Breast epithelium (tissue), 4 donors: ENCODE measurements at places on chromosomes 4 and X. TPM values are rescaled to one million over a fixed set of nuclear protein-coding genes. Genes with fewer than 3 reads are reported as not detected.
A peak's percentile ranks its signal among the peaks of the same experiment; 100 is the strongest.

Gene TCP11X2
- total RNA-seq: not detected

DNA sequence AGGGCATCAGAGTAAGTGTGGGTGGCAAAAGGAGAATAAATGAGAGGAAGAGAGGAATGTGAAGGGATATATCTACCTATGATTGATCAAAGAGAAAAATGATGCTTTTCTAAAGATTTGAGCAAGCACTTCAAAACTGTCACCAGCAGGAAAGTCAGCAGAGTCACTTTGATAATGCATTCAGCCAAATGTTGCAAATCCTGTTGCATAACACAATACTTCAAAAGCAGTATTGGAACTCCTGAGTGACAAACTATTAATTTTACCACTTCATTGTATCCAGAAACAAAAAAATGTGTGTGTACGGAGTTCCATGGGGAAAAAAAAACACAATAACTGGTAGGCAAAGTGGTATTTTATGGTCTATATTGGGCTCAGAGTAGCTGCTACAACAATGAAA, 160.3 kb downstream of the EMCN start:
- DNase-seq: no peak
- H3K4me3 ChIP-seq: no peak overlapping the region
- H3K27me3 ChIP-seq: no peaks in the 10 kb centered on the region
- no peaks in the 10 kb centered on the region for H3K36me3 ChIP-seq
- no peak overlapping the region for H3K27ac ChIP-seq

Gene HTR2C
- not detected for total RNA-seq

DNA sequence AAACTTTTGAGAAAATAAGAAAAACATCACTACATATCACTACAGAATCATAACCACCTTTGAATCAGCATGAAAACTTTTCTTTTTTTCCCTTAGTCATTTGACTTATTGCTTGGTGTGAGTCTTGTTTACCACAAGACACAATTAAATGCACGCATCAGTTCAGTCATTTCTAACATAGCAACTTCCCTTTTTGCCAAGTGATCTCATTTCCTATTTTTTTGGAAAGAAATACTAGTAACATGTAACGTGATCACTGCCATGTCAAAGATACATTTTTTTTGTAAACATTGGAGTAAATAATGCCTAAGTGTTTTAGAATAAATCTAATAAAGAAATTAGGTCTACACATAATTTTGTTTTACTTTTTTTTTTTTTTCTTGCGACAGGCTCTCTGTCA, 5.1 kb upstream of the CXCL8 start:
- no peak for DNase-seq
- H3K4me1 ChIP-seq: no peaks in the 10 kb centered on the region
- no peaks in the 10 kb centered on the region for H3K36me3 ChIP-seq

Gene COL4A6
- 10.7 TPM for total RNA-seq

Gene GABRA4
- total RNA-seq: not detected

GRCh38 chrX:7614616-7615015, 228.4 kb upstream of the VCX start:
- no peaks in the 10 kb centered on the region for H3K36me3 ChIP-seq
- no peak for DNase-seq
- no peaks in the 10 kb centered on the region for H3K4me1 ChIP-seq
- no peak overlapping the region for H3K27ac ChIP-seq
- H3K27me3 ChIP-seq: peaks cover 3% of the 10 kb centered on the region

Gene NPNT
- 26.8 TPM for total RNA-seq

DNA sequence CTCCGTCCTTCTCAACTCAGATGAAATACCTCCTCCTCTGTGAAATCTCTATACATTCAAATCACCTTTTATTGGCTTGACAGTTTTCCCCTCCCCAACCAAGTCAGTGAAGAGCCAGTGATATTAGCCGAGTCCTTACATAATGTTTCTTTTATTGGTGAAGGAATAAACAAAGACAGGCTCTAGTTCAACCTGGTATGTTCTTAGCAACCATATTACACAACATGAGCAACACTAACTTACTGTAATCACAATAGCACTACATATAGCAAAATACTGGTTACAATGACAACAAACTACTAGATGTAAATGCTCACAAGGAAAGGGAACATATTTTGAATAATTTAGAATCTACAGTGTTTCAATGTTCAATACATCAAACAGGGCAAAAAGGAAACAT, 19.9 kb downstream of the DHX15 start:
- peak overlapping the region; percentile 36 for H3K27ac ChIP-seq
- H3K27me3 ChIP-seq: no peaks in the 10 kb centered on the region
- no peaks in the 10 kb centered on the region for H3K4me1 ChIP-seq
- no peak overlapping the region for H3K4me3 ChIP-seq
- no peak for DNase-seq

Gene EDA2R
- 2.2 TPM for total RNA-seq

DNA sequence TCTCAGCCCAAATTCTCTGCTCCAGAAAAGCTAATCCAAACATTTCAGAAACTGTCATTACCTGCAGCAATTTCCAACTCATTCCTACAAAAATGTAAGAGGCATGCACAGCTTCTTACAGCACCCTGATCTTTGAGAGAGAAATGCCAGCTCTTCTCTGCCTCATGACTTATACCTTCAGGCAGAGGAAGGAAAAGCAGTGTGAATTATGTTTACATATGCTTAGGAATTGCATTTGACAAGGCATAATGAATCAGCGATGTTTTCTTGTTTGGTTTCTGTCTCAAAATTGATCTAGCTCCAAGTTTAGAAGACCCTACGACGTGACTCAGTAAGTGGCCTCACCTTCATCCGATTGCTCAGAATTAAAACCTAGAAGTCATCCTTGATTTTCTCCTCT, 21.8 kb upstream of the AGA start:
- no peak overlapping the region for H3K27ac ChIP-seq
- no peaks in the 10 kb centered on the region for H3K4me1 ChIP-seq
- no peak for DNase-seq
- H3K36me3 ChIP-seq: no peaks in the 10 kb centered on the region

Gene TBC1D9
- total RNA-seq: 195 TPM

Gene LRP2BP
- total RNA-seq: 1.6 TPM

GRCh38 chr4:1974840-1975239, 33.9 kb downstream of the NELFA start:
- H3K4me3 ChIP-seq: no peak overlapping the region
- peaks cover 6% of the 10 kb centered on the region for H3K36me3 ChIP-seq
- H3K27me3 ChIP-seq: no peaks in the 10 kb centered on the region
- H3K4me1 ChIP-seq: no peaks in the 10 kb centered on the region

DNA sequence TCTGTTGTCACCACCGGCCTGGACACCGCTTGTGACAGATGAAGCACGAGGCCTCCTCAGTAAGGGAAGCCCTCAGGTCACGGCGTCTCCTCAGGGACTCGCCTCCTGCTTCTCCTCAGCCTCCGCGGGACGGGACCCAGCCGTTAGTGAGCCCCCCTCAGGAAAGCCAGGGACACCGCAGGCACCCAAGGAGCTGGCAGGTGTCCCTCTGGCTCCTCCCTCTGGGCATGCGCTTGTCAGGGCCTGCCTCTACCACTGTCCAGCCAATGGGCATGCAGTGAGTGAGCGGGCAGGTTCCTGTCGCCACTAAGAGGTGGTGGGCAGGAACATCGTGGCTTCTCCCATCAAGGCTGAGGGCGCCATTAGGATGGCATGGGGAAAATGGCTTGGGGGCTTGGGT, 23.5 kb upstream of the CT55 start:
- H3K27me3 ChIP-seq: no peaks in the 10 kb centered on the region
- H3K4me1 ChIP-seq: no peaks in the 10 kb centered on the region
- DNase-seq: no peak

DNA sequence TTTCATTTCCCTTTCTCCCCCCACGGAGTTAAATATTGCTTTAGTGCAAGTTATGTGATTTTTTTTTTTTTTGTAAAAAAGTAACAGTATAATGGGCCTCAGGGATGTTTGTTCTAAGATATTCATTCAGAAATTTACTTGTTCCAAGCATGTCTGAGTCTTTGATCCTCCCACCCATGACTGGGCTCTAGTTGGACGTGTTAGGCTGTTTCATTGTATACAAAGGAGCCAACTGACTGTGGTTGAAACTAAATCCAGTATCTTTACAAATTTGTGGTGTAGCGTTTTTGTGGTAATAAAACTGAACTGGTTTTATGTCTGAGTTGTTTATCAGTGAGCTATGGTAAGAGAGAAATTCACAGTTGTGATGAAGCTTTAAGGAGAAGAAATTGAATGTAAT, 74.1 kb downstream of the DOCK11 start:
- H3K36me3 ChIP-seq: no peaks in the 10 kb centered on the region
- no peaks in the 10 kb centered on the region for H3K27me3 ChIP-seq
- H3K4me3 ChIP-seq: no peak overlapping the region
- DNase-seq: no peak
- no peak overlapping the region for H3K27ac ChIP-seq

DNA sequence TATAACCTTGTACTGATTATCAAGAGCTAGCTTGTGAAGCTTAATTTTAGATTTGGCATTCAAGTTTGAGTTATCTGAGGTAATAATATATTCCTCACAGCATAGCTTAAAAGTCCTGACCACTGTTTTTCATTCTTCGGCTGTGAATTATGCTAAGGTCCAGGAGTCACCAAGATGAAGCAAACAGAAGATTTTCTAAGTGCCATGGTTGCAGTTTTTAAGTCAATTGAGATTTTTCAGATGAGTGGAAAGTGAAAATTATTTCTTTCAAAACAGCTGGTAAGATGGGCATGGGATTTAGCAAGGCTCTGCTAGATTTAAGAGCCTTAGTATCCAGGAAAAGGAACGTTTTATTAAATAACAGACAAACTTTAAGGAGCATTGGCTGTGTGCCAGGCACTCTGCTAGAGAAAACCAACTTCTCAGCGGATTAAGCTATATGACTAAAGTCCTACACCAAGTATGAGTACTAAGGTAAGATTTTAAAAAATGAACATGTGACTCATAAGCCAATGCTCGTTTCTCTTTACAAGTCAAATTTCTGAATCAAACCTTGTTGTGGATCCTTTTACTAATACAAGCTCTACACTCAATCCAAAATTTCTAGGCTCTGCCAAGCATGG, 149.9 kb upstream of the IL15 start:
- no peaks in the 10 kb centered on the region for H3K27me3 ChIP-seq
- no peak for DNase-seq
- H3K4me1 ChIP-seq: no peaks in the 10 kb centered on the region
- H3K4me3 ChIP-seq: no peak overlapping the region
- no peaks in the 10 kb centered on the region for H3K36me3 ChIP-seq
- H3K27ac ChIP-seq: no peak overlapping the region

Gene SLC49A3
- 14.4 TPM for total RNA-seq

- H3K27ac ChIP-seq: no peak overlapping the region
- peaks cover 5% of the 10 kb centered on the region for H3K36me3 ChIP-seq
- no peaks in the 10 kb centered on the region for H3K27me3 ChIP-seq
- DNase-seq: no peak
- no peak overlapping the region for H3K4me3 ChIP-seq
These were observed 101.5 kb downstream of the PRDM5 start for GRCh38 chr4:120821029-120821428.

Gene MGAT4D
- total RNA-seq: not detected

DNA sequence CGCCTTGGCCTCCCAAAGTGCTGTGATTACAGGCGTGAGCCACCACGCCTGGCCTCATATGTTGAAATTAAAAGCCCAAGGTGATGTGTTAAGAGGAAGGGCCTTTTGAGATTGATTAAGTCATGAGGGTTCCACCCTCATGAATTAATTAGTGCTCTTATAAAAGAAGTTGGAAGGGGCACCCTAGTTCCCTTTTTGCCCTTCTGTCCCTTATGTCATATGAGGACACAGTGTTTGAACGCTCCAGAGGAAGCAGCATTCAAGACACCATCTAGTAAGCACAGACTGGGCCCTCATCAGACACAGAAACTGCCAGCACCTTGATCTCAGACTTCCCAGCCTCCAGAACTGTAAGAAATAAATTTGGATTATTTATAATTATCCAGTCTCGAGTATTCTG, 5.1 kb upstream of the APLN start:
- no peaks in the 10 kb centered on the region for H3K4me1 ChIP-seq
- peaks cover 32% of the 10 kb centered on the region for H3K27me3 ChIP-seq
- no peak overlapping the region for H3K27ac ChIP-seq
- H3K36me3 ChIP-seq: no peaks in the 10 kb centered on the region
- H3K4me3 ChIP-seq: no peak overlapping the region
- DNase-seq: no peak

- no peak for DNase-seq
- no peaks in the 10 kb centered on the region for H3K36me3 ChIP-seq
- H3K4me1 ChIP-seq: no peaks in the 10 kb centered on the region
- H3K27ac ChIP-seq: no peak overlapping the region
These were observed 56.4 kb upstream of the WDR17 start for GRCh38 chr4:176009254-176009653.

Gene SUPT20HL2
- total RNA-seq: not detected

GRCh38 chrX:135521405-135522131, 1.1 kb downstream of the INTS6L start:
- H3K36me3 ChIP-seq: no peaks in the 10 kb centered on the region
- peak; percentile 73 for DNase-seq
- peak overlapping the region; percentile 87 for H3K27ac ChIP-seq
- H3K27me3 ChIP-seq: no peaks in the 10 kb centered on the region

GRCh38 chrX:23901060-23901459, 6.7 kb downstream of the APOO start:
- no peak for DNase-seq
- no peak overlapping the region for H3K4me3 ChIP-seq
- H3K36me3 ChIP-seq: no peaks in the 10 kb centered on the region
- no peaks in the 10 kb centered on the region for H3K4me1 ChIP-seq
- peaks cover 19% of the 10 kb centered on the region for H3K27me3 ChIP-seq
- H3K27ac ChIP-seq: peak overlapping the region; percentile 39

- no peaks in the 10 kb centered on the region for H3K36me3 ChIP-seq
- H3K4me1 ChIP-seq: no peaks in the 10 kb centered on the region
- no peak for DNase-seq
- H3K4me3 ChIP-seq: no peak overlapping the region
These were observed 62.2 kb downstream of the NSUN7 start for GRCh38 chr4:40811956-40812355.

Gene ALAS2
- 1.1 TPM for total RNA-seq

Gene KIT
- total RNA-seq: 297 TPM

GRCh38 chr4:27057053-27057452, 196.4 kb downstream of the STIM2 start:
- no peak overlapping the region for H3K27ac ChIP-seq
- H3K36me3 ChIP-seq: no peaks in the 10 kb centered on the region
- DNase-seq: no peak
- no peak overlapping the region for H3K4me3 ChIP-seq

GRCh38 chr4:4625488-4625887, 83.6 kb upstream of the STX18 start:
- H3K36me3 ChIP-seq: no peaks in the 10 kb centered on the region
- DNase-seq: peak; percentile 52
- no peak overlapping the region for H3K27ac ChIP-seq
- H3K4me1 ChIP-seq: no peaks in the 10 kb centered on the region
- no peak overlapping the region for H3K4me3 ChIP-seq
- no peaks in the 10 kb centered on the region for H3K27me3 ChIP-seq

GRCh38 chr4:14241574-14241973, 614.0 kb upstream of the BOD1L1 start:
- no peaks in the 10 kb centered on the region for H3K36me3 ChIP-seq
- H3K27ac ChIP-seq: no peak overlapping the region
- H3K27me3 ChIP-seq: no peaks in the 10 kb centered on the region
- no peak overlapping the region for H3K4me3 ChIP-seq
- no peaks in the 10 kb centered on the region for H3K4me1 ChIP-seq

GRCh38 chrX:107894038-107894437, 68.4 kb downstream of the MID2 start:
- DNase-seq: no peak
- H3K36me3 ChIP-seq: no peaks in the 10 kb centered on the region
- no peak overlapping the region for H3K4me3 ChIP-seq
- H3K27me3 ChIP-seq: peaks cover 37% of the 10 kb centered on the region
